ENCODE measurements at places on chromosomes 2 and 18. TPM values are rescaled to one million over a fixed set of nuclear protein-coding genes. Genes with fewer than 3 reads are reported as not detected.

GRCh38 chr2:12555012-12555645 lies 161.6 kb upstream of the TRIB2 start:
- peak; percentile 67 for DNase-seq

- peak; percentile 98 for DNase-seq
These were observed 92.7 kb upstream of the PARD3B start for GRCh38 chr2:204452464-204453023.

- DNase-seq, result peak; percentile 52
These were observed 135.1 kb downstream of the THADA start for GRCh38 chr2:43460611-43461365.

DNA sequence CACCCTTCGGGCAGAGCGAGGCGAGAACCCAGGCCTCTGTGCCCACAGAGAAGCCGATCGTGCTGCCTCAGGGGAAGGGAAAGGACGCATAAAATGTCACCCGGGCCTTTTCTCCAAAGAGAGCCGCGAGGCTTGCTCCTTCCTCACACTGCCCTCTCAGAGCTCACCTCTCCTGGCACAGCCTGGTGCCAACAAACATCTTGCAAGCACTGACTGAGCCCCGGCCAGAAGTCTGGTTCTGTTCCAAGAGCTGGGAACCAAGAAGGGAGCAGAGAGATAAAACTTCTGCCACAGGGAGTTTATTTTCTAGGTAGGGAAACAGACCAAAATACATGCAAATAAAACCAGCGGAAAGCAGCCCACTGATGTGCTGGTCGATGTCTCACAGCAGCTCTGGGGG lies 13.6 kb upstream of the ADI1 start:
- no peak for DNase-seq

GRCh38 chr2:74528600-74529356 lies 728 bp downstream of the AUP1 start:
- no peak for DNase-seq

DNA sequence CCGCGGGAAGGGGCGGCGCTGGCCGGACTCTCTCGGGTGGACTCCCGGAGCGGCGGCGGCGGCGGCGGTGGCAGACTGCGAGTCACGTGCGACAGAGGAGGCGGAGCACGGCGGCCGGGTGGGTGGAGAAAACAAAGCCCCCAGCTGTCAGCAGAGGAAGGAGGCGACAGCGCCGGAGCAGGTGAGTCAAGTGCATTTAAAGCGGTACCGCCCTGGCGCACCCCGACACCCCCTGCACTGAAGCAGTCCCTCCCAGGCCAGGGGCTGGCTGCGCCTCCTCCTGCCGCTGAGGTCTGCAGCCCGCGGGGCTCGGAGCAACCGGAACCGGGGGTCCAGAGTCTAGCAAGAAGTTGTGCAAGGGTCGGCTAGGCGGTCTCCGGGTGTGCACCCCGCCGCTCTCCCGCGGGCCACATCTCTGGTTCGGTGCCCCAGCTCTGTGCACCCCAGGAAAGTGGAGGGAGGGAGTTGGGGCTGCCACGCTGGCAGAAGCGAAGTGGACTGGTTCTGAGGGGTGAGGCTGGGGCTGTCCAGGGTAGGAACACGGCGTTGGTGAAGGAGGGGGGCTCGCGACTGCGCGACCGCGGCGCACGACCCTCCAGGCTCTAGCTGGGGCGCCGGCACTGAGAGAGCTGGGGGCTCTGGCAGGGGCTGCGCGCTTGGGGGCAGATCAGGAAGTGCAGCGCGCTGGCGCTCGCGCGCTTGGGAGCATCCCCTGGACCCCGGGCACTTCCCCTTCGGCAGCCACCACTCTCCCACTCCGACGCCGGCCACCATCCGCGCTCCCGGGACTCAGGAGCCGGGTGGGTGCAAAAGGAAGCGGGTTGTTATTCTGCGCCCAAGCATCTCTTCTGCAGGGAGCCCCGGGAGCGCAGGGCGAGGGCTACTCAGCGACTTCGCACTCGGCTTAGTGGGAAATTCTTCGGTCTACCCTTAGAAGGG lies 64.0 kb upstream of the MAPRE2 start:
- DNase-seq, result peak; percentile 58

DNA sequence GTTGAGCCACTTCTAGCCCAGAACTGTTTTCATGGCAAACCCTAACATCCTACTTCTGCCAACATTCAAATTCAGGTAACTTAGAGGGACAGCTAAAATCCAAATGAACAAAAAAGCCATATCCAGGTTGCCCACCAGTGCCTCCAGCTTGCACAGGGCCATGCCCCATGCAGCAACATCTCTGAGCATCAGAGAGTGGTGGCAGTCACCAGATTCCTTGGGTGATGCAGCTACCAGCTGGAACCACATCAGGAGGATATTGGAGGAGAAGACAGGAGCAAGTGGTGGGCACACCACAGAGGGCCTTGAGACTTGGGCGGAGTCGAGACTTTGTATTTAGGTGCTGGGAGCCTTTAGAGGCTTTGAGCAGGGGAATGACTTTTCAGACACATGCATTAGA lies 50.5 kb downstream of the SDC1 start:
- no peak for DNase-seq

DNA sequence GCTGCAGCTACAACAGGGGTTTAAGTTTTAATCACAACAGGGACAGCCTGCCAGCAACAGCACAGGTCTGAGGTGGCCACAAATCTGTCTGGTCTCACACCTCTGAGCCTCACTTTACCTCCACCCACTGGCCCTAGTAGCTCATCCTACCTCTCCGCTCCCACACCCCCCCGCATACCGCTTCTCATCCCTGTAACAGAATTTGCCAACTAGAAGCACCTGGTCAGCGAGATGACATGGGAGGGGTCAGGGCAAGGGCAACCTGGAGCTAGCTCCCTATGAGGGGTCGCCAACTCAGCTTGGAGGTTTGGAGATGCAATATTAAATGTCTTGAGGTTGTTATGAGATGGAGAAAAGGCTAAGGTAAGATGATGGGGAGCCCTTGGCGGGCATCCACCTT lies 7.5 kb downstream of the CATIP start:
- no peak for DNase-seq

- peak; percentile 98 for DNase-seq
These were observed 11.9 kb upstream of the PID1 start for GRCh38 chr2:229282758-229283546.

GRCh38 chr2:75222527-75222926 lies 23.2 kb upstream of the TACR1 start:
- no peak for DNase-seq

DNA sequence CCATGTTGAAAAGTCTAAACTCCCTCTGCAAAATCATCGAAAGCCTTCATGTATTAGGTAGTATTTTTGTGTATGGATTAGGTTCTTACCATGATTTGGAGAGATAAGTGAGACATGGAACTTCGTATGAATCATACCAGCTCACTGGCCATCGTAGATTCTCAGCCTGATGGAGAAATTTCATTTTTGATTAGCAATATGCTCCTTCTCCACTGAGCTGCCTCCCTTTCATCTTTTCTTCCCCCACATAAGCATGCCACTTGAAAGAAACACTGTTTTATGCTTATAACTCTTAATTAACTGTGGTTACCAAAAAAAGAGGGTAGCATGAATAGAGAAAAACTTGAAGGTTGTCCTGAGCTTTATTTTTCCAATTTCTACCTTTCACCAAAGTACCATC lies 111.9 kb downstream of the NCK2 start:
- DNase-seq, result no peak

Gene IKZF2
- total RNA-seq, result 13.5 TPM

Gene NETO1
- total RNA-seq, result not detected

Gene MALL
- total RNA-seq, result 42.1 TPM

Gene ALPI
- total RNA-seq, result not detected
